ENCODE measurements at places on chromosomes 1 and 21.
A peak's percentile ranks its signal among the peaks of the same experiment; 100 is the strongest.

GRCh38 chr1:215076322-215076721, 6.2 kb upstream of the KCNK2 start:
- no peak for DNase-seq

DNA sequence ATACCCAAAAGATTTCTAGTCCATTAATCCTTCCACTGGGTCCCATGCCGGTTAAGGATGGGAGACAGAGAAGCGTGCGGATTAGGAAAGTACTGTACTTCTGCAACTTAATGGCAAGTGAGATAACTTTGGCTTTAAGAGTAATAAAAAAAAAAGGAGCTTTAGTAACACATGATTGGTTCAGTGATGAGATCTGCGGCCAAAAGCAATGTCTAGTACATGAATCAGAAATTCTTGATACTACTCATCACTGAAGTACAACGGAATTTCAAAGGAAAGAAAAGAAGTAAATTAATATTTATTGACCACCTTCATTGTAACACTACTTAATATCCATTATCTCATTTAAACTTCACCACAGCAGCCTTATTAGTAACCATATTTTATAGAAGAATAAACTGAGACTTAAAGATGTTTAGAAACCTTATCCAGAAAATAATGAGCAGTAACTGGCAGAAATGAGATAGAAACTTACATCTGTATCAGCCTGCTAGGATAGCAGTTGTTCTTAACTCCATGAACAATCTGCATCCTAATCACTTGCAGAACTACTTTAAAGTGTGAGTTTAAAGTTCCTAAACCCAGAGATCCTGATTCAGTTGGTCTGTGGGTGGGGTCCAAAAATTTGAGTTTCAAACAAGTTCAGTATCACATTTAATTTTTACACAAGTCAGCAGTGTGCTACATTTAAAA, 14.1 kb upstream of the NUF2 start:
- DNase-seq: no peak

DNA sequence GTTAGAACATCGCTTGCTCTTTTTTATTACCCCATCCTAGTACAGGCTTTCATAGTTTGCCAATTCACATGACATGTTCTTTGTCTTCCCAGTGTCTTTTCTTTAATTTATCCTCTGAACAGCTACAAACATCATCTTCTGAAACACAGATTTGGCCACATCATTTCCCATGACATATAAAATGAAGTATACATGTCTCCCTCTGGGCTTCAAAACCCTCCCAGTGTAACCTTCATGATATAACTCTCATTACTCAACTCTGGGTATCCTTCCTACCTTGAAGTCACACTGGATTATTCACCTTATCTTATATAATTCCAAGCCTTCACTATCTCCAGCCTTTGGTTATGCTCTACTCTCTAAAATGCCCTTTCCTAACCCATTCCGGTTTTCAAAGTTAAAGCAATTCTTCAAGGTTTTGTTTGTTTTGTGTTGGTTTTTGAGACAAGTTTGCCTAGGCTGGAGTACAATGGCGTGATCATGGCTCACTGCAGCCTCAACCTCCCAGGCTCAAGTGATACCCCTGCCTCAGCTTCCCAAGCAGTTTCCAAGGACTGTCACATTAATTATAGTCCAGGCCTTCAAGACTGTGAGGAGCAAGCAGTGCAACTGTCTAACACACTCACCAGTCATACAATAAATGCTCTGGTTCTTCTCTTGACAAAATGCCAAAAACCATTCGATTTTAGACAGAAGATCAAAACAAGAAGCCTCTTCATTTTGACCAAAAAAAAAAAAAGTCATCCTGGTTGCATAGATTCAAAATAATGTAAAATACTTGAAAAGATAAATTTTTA, 5.8 kb downstream of the RGS1 start:
- DNase-seq: no peak

GRCh38 chr1:50098591-50099021, 10.1 kb upstream of the ELAVL4 start:
- DNase-seq: no peak

DNA sequence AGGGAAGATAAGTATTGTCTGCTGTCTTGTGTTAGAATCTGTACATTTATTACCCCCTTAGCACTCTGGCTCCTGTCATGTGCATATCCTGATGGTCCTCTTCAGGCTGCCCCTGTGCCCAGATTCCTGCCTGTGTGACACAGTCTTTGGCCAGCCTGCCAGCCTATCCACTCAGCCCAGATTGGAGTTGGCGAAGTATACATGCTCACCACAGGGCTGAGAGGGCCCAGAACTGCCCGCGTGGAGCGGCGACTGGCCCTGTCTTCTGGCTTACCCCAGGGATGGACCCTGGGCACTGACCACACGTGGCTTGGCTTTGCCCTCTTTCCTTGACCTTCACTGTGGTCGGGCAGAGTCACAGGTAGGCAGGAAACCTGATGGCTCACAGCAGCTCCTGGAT, 11.4 kb downstream of the RNF220 start:
- no peak for DNase-seq

GRCh38 chr1:219927298-219927955, 930 bp downstream of the SLC30A10 start:
- no peak for DNase-seq

DNA sequence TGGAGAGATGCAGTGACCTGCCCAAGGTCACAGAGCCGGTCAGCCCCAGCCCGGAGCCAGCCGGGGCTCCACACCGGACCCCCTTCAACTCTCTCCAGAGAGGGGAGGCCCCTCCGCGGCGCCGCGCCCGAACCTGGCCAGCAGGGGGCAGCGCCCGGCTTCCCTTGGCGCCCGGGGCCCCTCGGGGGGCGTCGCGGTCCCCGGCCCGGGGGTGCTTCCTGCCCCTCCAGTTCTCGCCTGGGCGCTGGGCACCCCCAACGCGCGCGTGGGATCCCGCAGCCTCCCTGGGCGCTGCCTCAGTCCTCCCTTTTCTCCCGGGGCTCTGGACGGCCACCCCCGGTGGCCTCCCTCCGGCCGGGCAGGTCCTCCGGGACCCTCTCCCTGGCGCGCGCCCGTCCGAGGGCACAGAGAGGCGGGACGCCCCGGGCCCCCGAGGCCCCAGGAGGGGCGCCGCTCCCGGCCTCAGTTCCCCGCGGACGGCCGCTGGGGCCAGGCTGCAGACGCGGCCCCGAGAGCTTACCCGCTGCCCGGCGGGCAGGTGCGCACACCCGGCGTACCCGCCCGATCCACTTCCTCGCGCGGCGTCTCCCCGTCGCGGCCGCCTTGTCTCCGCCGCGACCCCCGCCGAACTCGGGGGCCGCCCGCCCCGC, 406 bp downstream of the HTR1D start:
- DNase-seq: peak; percentile 22

- DNase-seq: peak; percentile 52
Measured at GRCh38 chr1:6614019-6614928, 743 bp downstream of the PHF13 start.

DNA sequence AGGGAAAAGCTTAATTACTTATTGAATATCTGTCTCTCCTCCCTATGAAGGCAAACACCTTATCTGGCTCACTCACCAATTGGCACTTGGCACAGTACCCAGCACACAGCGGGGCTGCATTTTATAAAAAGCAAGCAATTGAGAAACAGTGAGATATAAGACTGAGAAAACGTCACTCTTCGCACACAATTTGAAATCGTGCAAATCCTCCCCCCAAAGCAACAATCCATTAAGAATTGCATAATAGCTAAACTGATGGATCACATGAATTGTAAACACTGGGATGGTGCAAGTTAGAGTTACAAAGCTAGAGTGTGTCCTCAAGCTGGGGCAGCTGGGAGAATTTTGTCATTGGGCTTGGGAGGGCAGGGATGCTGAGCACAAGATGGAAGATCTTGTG, 27.1 kb downstream of the PRDX6 start:
- DNase-seq: no peak

DNA sequence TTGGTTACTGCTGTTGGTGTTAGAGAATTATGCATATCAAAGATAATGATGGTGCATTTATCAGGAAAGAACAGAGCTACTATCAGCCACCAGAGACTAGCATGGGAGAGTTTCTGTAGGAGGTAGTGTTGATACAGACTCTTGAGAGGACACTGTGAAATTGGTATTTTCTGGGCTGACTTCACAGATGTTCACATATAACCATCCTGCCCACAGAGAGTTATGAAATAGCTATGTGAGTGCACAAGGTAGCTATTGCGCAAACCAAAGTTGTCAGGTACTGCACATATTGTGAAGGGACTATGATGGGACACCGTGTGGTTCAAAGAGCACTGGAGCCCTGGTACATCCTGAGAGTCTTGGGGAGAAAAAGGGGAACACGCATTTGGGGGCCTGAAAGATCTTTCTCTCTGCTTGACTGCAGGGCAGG, 1.4 kb upstream of the TLCD4 start:
- no peak for DNase-seq

GRCh38 chr21:45353200-45353599, 51.8 kb upstream of the COL18A1 start:
- DNase-seq: no peak

DNA sequence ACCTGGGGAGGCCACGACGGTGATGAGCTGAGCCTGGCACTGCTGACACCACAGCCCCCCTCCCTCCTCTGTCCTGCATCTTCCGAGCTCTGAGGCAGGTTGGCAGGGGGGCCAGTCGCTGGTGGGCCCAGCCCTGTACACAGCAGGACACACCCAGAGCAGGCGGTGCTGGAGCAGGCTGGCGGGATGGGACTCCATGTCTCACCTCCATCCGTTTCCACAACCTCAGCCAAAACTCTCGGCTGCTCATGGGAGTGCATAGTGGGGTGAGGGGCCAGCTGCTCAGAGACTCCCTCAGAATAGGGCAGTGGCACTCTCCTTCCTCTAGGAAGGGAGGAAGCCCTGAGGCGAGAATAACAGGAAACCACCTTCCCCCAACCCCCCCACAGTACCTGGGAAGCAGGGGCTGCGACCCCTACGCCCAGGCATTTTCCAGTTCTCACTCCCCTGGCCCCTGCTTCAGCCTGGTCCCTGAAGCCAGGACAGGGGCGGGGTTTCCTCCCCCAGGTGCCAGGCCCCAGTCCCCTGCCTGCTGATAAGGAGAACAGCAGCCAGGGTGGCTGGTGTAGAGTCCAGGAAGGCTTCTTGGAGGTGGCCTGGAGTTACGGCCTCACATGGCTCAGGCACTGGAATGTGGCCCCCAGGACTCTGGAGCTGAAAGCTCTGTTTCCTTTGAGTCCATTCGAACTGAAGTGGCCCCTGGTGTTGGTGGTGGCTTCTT, 3.2 kb upstream of the IBA57 start:
- DNase-seq: no peak

DNA sequence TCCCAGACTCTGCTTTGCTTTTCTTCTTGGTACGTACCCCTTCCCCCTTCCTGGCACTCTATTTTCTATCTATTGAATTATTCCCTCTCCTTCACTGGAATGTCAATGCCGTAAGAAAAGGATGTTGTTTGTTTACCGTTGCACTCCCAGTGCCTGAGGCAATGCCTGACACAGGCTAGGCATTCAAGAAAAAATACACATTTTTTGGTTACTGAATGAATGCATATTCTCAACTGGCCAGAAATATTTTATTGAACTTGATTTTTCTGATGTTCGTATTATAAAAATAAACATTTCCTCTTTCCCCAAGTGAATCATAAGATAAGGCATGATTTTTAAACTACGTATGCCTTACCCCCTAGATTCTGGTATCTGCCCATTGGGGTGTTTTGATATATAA, 41.2 kb downstream of the GNG12 start:
- DNase-seq: no peak

DNA sequence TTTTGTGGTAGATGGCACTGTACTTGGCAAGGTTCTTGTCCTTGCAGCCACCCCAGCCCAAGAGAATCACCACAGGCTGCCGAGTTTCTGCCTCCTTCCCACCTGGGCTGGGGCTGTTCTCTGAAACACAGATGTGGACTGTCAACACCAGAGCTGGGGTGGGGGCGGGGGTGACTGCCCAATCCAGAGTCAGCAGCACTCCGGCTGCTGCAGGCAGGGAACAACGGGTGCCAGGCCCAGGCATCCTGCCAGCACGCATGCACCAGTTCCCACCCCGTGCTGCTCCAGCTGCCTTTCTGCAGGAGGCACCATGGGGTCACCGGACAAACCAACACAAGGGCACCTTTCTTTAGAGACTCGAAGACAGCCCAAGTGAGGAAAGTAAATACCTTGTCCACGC, 14.1 kb downstream of the TMEM53 start:
- peak; percentile 82 for DNase-seq

GRCh38 chr1:112457241-112457640, 51.5 kb upstream of the WNT2B start:
- DNase-seq: no peak

DNA sequence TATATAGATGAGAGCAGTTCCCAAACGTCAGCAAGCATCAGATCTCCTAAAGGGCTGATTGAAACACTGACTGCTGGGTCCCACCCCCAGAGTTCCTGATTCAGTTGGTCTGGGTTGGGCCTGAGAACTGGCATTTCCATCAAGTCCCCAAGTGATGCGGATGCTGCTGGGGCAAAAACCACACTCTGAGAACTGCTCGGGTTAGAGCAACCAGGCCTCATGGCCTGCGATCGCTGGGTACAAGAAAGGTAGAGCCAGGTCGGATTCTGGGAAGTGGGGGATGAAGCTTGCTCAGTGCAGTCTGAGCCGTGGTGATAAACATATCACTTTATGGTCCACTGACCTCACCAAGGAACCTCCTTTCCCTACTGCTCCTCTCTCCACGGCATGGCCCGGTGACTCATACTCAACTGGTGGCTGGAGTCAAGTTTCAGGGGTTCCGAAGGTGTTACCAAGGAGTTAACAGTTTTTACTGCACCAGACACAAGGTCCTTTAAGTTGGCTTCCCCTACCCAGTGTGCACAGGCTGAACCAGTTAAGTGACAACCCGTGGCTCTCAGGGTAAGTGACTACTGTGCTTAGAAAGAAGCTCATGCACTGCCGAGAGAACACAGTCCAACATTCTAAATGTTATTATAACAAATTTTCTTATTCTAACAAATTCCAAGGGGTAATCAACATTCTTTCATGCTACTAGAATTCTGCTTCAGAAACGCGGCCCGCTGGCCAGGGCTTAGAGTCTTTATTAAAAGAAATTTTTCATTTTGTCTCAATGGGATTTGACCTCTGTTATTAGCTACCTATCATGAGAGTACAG, 153.5 kb downstream of the TGFBR3 start:
- no peak for DNase-seq

DNA sequence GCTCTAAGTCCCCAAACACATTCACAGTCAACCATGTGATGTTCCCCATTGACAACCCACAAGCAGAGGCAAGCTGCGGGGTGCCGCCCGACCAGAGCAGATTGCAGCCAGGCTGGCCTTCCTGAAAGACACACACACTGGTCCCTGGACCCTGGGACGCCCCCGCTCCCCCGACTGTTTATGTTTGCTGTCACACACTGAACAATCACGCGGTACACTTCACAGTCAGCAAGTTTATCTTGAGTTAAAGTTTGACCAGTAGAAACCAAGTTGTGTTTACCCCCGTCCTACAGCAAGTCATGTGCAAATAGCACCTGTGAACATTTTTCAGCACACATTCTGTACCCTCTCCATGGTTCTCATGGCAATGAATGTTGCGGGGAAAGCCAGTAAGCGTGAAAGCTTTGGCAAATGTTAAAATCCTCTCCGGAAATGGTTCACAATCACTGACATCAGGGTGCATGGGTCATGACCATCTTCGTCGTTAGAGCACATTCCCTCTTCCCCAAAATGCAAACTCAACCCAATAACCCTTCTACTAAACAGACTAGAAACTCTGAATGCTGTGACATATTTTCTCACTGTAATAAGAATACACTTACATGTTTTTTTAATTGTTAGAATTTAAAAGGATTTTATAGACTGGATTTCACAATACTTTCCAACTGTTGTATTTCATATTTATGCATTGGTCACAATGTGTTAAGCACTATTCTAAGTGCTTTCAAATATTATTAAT, 33.3 kb upstream of the IRF2BP2 start:
- no peak for DNase-seq

GRCh38 chr1:61670016-61670415, 54.9 kb downstream of the TM2D1 start:
- no peak for DNase-seq
